Lower lobe of right lung (tissue), 2 donors: ENCODE measurements at places on chromosomes 2 and 18. TPM values are rescaled to one million over a fixed set of nuclear protein-coding genes. Genes with fewer than 3 reads are reported as not detected.
A peak's percentile ranks its signal among the peaks of the same experiment; 100 is the strongest.

GRCh38 chr2:230666885-230667712, 45.5 kb upstream of the CAB39 start:
- H3K4me1 ChIP-seq = peaks cover 55% of the 10 kb centered on the region
- H3K4me3 ChIP-seq = no peak overlapping the region
- no peaks in the 10 kb centered on the region for H3K27me3 ChIP-seq
- H3K27ac ChIP-seq = peak overlapping the region; percentile 70
- DNase-seq = no peak

DNA sequence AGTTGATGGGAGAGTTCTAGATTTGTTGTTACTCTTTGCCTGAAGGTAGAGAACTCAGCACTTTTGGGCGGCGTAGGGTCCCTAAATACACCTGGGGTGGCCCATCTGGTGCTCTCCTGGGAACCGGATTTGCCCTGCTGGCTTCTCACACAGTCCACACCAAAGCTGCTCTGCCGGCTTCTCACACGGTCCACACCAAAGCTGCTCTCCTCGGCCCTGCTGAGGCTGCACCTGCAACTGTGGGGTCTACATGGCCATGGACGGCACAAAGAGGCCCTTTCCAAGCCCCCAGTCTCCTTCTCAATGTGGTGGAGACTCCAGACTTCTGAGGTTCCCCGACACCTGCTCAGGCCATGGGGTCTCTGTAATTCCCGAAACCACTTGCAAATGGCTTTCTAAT, 124.8 kb upstream of the GPC1 start:
- H3K36me3 ChIP-seq = no peaks in the 10 kb centered on the region
- DNase-seq = no peak
- no peak overlapping the region for H3K4me3 ChIP-seq
- no peaks in the 10 kb centered on the region for H3K27me3 ChIP-seq

DNA sequence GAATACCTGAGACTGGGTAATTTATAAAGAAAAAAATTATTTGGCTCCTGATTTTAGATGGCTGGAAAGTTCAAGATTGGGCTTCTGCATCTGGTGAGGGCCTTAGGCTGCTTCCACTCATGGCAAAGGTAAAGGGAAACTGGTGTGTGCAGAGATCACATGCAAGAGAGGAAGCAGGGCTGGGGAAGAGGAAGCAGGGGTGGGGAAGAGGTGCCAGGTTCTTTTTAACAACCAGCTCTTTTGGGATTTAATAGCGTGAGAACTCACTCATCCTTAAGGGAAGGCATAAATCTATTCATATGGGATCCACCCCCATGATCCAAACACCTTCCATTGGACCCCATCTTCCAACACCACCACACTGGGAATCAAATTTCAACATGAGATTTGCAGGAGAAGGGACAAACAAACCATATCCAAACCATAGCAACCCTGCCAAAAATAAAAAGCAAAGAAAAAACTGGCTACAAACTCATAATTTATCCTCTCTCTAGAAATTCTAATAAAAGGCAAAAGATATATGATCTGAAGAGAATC, 30.4 kb downstream of the PRKRA start:
- H3K27me3 ChIP-seq = no peaks in the 10 kb centered on the region
- no peak overlapping the region for H3K27ac ChIP-seq
- H3K36me3 ChIP-seq = no peaks in the 10 kb centered on the region
- no peak for DNase-seq

- no peaks in the 10 kb centered on the region for H3K27me3 ChIP-seq
- H3K27ac ChIP-seq = no peak overlapping the region
- no peaks in the 10 kb centered on the region for H3K36me3 ChIP-seq
- DNase-seq = no peak
Measured at GRCh38 chr2:55952415-55952814, 28.8 kb upstream of the EFEMP1 start.

- H3K4me1 ChIP-seq = no peaks in the 10 kb centered on the region
- no peak overlapping the region for H3K27ac ChIP-seq
- no peak overlapping the region for H3K4me3 ChIP-seq
- H3K36me3 ChIP-seq = no peaks in the 10 kb centered on the region
- no peaks in the 10 kb centered on the region for H3K27me3 ChIP-seq
- DNase-seq = no peak
Measured at GRCh38 chr2:98295721-98296414, 50.4 kb upstream of the CNGA3 start.

DNA sequence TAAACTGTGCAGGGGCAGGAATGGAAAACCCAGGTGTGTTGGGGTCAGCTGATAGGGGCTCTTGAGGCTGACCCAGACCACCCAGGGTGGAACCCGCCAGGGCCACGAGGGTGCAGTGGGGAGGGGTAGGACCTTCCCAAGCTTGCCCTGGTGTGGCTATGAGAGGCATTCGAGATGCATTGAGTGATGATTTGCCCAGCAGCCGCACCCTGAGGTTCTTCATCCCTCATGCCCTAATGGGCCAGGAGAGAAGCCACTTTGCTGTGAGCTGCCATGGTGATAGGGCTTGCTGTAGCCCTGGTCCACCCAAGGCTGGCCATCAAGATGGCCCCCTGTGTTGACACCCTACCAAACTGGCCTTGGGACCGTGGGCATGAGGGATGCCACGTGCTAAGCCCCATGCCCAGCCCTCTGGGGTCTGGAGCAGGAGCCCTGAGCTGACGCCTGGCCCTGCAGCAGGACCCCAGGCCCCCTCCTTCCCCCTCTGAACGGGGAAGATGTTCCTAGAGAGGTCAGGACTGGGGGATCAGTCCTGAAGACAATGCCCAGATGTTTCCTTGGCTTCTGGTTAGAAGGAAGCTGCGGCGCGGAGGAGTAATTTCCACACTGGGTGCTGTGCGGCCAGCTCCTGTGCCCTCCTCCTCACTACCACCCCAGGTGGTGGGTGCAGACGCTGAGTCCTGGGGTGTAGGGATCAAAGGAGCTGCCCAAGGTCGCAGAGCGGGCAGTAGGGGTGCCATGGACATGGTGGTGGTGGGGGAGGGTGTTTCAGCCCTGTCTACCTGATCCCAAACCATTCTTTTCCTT, 122.5 kb upstream of the HDAC4 start:
- DNase-seq = peak; percentile 31
- H3K36me3 ChIP-seq = no peaks in the 10 kb centered on the region

GRCh38 chr2:11904029-11904428, 157.6 kb downstream of the LPIN1 start:
- no peaks in the 10 kb centered on the region for H3K36me3 ChIP-seq
- peak; percentile 60 for DNase-seq
- H3K27me3 ChIP-seq = no peaks in the 10 kb centered on the region
- peaks cover 4% of the 10 kb centered on the region for H3K4me1 ChIP-seq

DNA sequence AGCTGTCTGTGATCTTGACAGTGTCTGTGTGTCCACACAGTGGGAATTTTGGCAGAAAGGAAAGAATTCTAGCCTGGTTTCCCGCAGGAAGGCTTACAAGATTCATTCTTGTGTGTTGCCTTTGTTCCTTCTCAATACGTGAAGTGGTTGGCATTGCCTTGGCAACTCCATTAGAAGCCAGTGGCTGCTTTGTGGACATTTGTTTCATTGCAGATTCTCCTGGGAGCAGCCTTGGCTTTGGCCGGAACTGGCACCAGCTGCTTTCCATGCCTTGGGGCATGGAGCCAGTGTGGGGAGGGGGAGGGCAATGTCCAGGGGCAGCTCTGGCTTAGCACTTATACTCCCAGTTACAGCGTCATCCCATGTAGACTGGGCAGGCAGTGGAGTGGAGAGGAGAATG, 39.4 kb downstream of the KIF5C start:
- no peak overlapping the region for H3K4me3 ChIP-seq
- no peaks in the 10 kb centered on the region for H3K36me3 ChIP-seq
- no peak overlapping the region for H3K27ac ChIP-seq
- no peaks in the 10 kb centered on the region for H3K4me1 ChIP-seq
- no peaks in the 10 kb centered on the region for H3K27me3 ChIP-seq

GRCh38 chr2:141703501-141703900, 427.3 kb downstream of the LRP1B start:
- H3K27ac ChIP-seq = no peak overlapping the region
- no peak overlapping the region for H3K4me3 ChIP-seq
- no peaks in the 10 kb centered on the region for H3K27me3 ChIP-seq
- DNase-seq = no peak
- no peaks in the 10 kb centered on the region for H3K4me1 ChIP-seq

DNA sequence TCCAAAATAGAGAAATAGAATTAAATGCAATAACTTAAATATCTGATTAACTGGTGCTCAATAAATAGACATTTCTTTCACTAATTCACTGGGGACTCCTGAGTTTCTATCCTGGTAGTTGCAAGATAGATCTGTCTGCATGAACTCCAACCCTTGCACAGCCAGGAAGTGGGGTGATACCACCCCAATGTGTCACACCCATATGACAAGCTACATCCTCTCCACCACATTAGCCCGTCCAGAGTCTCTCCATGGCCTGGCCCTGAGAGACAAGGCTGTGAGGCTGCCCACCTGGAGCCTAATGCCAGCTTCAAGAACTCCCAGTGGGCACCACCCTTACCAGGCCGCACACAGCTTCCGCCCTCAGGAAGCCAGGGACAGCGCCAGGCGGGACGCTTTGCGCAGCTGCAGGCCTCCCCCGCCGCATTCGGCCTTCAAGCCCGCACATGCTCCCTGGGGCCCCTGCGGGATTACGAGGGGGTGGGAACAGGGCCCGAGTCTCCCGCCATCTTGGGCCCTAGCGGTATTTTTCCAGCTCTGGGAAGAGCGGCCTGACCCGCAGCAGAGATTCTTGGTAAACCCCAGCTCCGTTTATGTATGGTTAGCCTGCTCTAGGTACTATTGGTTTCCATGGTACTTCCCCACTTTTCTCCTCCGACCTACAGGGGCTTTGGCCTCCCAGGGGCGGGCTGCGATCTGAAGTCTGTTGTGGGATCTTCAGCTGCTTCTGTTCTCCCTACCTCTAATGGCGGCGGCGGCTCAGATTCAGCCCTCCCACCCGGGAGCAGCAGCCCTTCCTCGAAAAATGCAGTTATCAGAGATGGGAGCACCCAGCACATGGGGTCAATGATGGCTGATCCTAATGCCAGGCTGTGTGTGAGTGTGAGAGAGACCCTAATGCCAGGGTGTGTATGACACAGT, at the start of gene TDRD15:
Gene TDRD15, plus strand, starts transcription at position 496 of the 921 bp plus-strand sequence. CDS start 13,500 bp downstream, outside the sequence.
- H3K4me3 ChIP-seq = no peak within 1 kb of the TSS
- no peaks in the 10 kb centered on the region for H3K4me1 ChIP-seq
- H3K27me3 ChIP-seq = peaks cover 8% of the 10 kb centered on the region
- DNase-seq = no peak
- no peaks in the 10 kb centered on the region for H3K36me3 ChIP-seq

DNA sequence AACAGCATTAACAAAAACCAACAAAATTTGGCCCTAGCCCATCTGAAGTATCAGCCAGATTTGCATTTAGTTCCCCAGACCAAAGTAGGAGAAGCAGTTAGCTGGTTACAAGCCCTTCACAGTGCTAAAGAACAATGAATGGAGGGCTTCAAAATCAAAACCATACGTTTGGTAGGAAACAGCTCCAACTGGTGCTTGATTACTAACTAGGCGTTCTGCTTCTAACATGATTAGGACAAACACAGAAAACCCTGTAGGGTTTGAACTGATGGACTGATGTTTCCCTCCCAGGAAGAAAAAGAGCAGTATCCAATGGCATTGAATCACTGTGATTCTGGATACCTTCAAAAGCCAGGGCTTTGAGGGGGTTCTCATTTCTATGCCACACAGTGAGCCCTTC, 20.5 kb upstream of the STAT4 start:
- no peaks in the 10 kb centered on the region for H3K36me3 ChIP-seq

- H3K27me3 ChIP-seq = no peaks in the 10 kb centered on the region
- H3K36me3 ChIP-seq = no peaks in the 10 kb centered on the region
- peaks cover 17% of the 10 kb centered on the region for H3K4me1 ChIP-seq
- DNase-seq = no peak
Measured at GRCh38 chr2:135948642-135949355, 36.6 kb downstream of the DARS1 start.

DNA sequence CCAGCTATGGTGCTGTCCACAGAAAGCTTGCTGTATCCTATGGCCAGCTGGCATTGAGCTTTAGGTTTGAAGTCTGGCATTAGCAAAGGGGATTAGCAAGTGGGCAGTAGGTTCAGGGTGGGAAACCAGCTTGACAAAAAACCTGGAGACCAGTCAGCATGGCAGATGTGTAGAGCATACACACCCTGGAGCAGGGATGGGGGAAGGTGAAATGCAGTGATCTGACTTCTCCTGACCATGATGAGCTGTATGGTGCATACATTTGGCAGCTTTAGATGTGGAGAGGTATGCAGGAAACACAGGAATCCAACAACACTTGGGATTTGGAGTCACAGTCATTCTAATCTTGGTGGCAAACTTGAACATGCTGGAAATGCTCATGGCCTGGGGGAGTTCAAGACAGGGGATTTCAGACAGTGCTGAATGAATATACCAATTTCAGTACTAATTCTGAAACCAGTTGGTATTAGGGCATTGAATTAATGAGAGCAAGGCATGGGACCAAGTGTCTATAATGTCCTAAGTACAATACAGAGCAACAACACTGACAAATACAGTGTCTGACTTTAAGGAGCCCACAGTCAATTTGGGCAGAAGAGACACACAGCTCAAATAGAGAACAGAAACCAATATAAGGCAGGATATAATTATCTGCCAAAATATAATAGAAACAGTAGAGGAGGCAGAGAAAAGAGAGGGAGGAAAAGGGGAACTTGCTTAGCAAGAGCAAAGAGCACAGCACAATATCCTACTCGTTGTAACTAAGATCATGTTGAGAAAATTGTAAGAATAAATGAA, 11.8 kb downstream of the ARHGAP15 start:
- H3K27me3 ChIP-seq = no peaks in the 10 kb centered on the region
- H3K36me3 ChIP-seq = no peaks in the 10 kb centered on the region
- no peak for DNase-seq
- no peak overlapping the region for H3K4me3 ChIP-seq

DNA sequence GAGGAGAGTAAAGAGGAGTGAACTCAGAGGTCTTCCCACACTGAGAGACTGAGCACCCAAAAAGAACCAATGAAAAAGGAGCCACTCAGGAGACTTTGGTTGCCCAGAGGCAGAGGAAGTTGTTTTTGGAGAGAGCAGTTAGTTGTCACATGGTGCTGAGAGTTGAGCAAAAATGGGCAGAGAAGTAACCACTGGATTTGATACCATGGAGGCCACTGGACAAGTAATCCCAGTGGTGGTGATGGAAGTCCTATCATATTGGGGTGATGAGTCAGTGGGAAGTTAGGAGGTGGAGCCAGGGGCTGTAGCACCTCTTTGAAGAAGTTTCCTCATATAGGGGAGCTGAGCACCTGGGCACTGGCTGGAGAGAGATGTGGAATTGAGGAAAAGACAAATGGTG, 235.8 kb downstream of the TPGS2 start:
- no peak overlapping the region for H3K4me3 ChIP-seq
- H3K4me1 ChIP-seq = no peaks in the 10 kb centered on the region
- H3K36me3 ChIP-seq = no peaks in the 10 kb centered on the region
- H3K27me3 ChIP-seq = no peaks in the 10 kb centered on the region

DNA sequence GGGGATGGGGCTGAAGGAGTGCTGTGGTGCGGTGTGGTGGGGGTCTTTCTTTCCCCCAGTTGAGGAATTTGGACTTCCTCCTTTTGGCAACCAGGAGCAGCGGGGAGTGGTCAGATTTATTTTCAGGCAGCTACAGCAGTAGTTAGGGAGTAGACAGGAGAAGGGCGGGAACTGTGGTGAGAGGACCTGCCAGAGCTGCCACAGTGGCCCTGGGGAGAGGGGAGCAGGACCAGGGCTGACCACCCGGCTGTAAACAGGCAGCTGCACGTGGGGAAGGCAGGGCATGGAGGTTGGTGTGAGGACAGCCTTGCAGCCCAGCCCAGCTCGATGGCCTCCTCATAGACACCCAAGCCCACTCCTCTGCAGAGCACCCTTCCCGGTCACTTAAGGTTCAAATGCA, 197.2 kb downstream of the GLI2 start:
- peaks cover 39% of the 10 kb centered on the region for H3K4me1 ChIP-seq
- peaks cover 4% of the 10 kb centered on the region for H3K27me3 ChIP-seq
- H3K36me3 ChIP-seq = no peaks in the 10 kb centered on the region
- no peak overlapping the region for H3K4me3 ChIP-seq
- H3K27ac ChIP-seq = no peak overlapping the region
- no peak for DNase-seq

Gene D2HGDH
- 29.4 TPM for total RNA-seq

Gene BOLL
- total RNA-seq = not detected

Gene CYP27A1
- 273 TPM for total RNA-seq

Gene MDH1B
- 3.3 TPM for total RNA-seq
